ENCODE measurements at places on chromosomes 7 and 10.

- no peak for DNase-seq
These were observed 521.0 kb downstream of the SORCS1 start for GRCh38 chr10:106643473-106643872.

DNA sequence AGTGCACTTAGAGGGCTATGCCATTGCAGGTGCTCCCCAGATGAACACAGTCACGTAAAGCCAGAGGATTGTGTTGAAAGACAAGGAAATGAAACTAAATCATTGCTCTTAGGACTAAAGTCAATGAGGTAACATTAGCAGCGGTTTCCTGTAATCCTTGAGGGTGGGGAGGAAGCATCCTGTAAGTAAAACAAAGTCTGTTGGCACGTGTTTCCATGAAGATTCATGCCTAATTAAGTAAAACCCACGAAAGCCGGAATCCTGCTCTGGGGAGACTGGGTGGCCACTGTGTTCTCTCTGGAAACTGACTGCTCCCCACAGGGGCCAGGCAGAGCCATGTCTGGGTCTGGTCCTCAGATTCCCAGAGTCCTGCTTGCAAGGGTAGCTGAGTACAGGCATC, 18.3 kb downstream of the STEAP1B start:
- DNase-seq: no peak

GRCh38 chr7:36366718-36367560, 22.7 kb upstream of the ANLN start:
- peak; percentile 90 for DNase-seq

DNA sequence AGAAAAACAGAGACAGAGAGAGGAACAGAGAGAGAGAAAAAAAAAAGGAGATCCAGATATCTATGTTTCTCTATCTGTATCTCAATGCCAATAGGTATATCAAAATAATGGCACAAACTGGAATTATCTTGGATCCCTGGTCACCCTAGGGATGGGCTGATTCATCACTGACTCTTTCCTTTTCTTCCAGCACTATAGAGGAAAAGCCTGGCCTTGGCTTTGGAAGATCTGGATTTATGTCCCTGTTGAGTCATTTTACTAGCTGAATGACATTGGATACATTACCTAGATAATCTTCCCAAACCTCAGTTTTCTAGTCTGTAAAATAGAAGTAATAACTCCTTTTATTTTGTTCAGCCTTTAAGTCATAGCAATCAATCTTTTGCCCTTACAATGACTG, 152.8 kb upstream of the GDF10 start:
- DNase-seq: no peak

- DNase-seq: no peak
These were observed 420.2 kb downstream of the CDC14C start for GRCh38 chr7:49344556-49344955.

DNA sequence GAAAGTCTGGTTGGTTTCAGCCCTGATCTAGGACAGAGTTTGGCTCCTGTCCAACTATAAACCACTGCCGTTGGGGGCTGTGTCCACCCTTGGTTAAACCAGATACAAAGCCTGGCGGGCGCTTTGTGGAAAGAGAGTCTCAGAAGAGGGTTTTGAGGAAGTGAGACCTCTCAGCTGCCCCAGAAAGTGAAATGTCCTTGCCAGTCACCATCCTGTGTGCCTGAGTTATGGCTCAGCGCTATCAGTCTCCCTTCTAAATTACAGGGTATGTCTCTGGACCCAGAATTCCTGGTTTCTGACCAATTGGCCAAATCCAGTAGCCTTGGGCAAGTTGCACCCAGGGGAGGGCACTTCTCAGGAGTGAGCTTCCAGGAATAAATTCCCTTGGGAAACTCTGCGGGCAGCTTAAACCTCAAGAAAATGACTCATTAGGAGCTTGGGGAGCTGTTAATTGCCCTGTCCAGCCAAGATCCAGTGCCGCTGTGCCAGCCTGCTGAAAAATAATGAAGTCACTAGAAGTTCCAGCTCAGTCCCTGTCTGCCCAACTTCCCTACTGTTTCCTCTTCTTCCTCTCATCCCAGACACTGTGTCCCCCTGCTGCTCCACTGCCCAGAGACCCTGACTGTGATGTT, 66.7 kb upstream of the PDZD8 start:
- DNase-seq: no peak

DNA sequence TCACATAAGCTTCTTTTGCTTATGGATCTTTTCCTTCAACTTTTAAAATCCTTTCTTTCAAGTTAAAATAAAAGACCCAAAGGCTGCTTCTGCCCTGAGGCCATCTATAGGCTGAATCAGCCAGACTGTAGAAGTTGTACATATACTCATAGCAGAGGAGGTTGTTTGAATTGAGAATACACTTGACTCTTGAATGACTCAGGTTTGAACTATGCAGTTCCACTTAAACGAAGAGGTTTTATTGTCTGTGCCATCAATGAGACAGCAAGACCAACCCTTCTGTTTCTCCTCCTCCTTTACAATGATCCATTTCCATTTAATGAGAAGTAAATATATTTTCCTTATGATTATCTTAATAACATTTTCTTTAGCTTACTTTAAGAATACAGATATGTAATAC, 5.8 kb downstream of the ZNF365 start:
- no peak for DNase-seq

GRCh38 chr7:129831424-129832058, 121.2 kb downstream of the UBE2H start:
- no peak for DNase-seq

DNA sequence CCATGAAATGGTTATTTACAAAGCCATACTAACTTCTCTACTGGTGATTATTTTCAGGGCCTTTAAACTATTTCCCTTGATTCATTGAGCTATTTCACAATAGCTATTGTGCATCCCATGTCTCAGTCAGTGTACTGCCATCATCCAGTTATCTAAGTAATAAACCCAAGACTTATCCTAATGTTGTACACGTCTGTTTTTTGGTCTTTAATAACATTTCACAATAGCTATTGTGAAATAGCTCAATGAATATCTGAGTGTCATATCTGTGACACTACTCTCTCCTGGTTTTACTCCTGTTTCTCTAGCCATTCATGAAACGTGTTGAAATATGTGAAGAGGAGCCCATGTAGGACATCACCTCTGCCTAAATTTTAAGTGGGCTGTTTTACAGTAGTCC, 36.5 kb upstream of the TMEM140 start:
- no peak for DNase-seq

DNA sequence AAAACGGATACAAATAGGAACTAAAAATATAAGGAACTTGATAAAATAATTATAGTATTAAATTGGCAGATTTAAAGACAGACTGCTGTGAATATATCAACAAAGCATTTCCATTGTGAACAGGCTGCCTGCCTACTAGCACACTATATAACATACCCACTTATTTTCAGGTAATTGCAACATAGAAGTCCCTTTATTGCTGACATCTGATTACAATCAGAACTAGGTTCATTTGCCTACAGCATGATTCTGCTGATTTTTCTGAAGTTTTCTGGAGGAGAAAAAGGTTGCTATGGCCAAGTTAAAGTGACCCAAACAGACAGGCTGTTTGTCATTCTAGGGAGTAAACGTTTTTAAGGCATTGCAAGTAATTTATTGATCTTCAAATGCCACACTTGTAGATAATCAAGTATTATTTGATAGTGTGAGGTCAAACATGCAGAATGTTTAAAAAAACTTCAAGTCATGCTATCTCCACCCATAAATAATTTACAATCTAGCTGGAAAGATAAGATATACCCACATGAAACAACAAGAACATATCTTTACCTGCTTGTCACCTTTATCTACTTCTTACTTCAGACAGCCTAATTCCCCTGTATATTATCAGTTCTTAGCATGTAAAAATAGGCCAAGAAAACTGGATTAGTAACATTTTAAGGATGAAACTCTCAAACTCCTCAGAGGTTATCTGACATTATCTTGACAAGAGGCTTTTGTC, 40.5 kb downstream of the MTPN start:
- no peak for DNase-seq

DNA sequence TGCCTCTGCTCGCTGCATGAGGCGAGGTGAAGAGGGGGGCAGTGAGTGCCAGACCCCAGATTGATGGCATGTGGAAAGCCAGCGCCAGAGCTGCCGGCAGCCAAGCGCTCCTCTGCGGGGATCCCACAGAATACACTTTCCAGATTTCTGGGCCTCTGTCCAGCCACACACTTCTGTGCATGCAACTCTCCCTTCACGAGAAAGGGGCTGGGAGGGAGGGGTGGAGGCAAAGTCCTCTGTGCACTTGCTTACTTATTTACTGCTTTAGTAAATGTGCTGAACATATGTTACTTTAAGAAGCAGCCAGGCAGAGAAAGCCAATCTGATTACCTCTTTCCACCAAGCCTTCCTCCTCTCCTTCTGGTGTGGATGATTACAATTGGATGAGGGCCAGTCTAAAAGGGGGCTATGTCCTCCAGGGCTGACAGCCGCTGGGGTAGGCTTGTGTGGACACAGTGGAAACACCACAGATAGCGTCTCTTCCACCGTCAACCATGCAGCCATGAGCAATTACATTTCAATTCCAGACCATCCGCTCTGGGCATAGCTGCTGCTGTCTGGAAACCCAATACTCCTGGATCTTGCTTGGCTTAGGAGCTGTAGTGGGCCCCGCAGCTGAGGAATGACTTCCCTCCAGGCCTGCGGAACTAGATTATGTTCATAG, 322.8 kb upstream of the ANKRD30A start:
- no peak for DNase-seq

- peak; percentile 7 for DNase-seq
These were observed 81.7 kb downstream of the CABCOCO1 start for GRCh38 chr10:61744469-61744868.

DNA sequence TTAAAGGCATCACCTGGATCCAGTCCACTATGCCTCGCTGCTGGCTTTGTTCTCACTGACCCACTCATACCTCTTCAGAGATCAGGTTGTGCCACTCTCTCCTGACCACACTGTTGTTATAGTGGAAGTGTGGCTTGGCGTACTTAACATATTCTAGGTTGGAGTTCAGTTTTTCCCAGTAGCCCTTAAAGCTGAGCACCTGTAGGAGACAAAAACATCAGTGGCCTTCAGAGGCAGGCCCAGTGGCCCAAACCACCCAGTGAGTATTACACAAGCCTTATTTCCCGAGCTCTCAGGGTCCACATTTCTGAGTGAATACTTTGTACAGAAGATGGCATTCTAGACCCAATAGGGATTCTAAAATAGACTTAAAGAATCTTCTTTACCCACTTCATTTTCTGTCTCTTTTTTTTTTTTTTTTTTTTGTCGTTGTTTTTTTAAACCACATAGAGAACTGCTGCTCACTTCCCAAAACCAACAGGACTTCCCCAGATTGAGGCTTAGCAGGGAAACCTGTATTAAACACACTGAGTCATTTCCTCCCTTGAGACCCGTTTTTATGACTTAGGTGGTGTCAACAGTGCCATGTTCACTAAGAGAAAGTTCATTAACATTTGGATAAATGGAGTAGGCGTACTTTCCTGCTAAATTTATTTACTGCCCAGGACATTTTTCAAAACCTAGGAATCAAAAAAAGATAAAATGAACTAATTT, 85.8 kb downstream of the GSAP start:
- DNase-seq: peak; percentile 7

DNA sequence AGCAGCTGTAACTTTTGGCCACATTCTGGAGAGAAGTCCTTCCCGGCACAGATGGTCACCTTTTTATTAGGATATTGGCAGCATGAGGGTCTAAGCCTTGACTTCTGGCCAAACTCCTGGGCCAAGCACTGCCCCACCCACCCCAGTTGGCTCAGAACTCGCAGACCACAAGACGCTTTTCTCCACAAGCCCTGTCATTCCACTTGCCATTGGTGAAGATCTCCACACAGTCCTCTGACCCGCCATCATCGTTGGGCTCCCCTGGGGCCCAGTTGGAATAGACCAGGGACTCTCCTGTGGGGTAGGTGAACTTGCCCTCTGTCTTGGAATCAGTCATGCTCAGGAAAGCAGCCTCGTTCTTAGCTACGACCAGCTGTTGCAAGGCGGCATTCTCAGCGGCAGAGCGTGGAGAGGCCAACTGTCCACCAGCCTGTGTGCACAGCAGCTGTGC, 11.2 kb downstream of the SFTPD start:
- no peak for DNase-seq

DNA sequence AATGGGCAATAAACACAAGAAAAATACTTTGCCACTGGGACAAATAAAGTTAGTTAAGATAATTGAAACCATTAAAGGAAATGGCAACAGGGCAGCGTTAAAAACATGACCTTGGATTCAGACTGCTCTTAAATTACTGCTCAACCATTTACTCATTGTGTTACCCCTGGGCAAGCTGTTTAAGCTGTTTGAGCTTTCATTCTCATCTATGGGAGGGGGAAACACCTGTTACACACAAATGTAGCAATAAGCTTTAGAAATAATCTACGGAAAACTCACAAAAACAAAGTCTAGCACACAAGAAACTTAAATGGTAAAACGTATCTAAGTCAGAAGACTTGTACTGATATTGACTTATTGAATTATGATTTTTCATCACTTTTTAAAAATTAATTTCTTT, 137.1 kb downstream of the KMT2E start:
- no peak for DNase-seq

DNA sequence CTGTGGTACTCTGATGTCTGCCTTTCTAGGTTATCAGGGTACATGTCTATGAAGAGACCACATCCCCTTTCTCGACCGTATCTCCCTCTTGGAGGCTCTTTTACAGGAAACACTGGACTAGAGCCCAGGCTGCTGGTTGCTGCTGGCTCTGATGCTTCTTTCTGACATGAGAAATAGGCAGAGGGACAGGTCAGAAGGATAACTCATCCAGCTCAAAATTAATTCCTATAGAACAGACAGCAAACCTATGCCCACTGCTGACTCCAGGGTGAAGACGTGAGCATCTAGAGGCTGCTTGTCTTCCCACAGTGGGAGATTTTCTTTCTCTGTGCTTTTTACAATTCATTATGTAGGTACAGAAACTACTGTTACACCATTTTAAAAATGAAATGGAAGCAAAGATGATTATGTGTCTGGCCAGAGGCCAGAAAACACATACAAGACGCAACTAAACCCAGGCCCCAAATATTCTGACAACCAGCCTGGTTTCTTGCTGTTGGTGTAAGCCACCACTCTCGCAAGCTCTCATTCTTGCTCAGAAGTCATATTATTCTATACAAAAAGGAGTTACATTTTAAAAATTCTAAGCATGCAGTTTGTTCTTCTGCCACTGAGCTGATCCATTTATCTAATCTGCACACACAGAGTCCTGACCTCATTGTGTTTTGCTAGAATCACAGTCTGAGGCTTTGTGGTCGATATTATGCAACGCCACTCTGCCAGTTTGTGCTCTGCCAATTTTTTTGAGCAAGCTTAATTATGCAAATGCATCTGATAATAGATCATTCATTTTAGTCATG, 424.3 kb downstream of the KIF20B start:
- DNase-seq: no peak
